ENCODE measurements at places on chromosomes 1 and 21.
A peak's percentile ranks its signal among the peaks of the same experiment; 100 is the strongest.

GRCh38 chr1:101365878-101366277 lies 129.1 kb downstream of the S1PR1 start:
- no peak for DNase-seq

DNA sequence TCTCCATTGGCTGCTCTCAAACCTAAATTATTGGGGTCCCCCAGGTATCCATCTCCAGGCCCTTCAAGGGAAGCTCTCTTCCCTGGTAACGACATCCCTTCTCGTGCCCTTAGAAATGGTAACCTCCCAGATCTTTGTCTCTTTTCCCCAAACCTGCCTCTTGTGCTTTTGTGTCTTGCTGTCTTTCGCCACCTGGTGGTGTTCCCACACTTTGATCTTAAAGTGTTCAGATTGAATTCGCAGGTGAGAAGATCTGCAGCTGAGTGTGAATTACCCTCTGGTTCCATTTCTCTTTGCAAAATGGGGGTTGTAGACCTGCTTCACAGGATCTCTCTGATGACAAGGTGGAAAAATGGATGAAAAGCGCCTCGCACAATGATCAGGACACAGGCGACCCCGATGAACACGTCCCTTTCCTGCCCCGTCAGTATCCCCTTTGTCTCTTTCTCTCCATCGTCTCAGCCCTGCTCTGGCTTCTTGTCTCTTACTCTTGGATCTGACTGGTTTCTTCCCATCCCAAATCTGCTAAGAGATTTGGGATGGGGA lies 53.1 kb downstream of the DOP1B start:
- peak; percentile 40 for DNase-seq

DNA sequence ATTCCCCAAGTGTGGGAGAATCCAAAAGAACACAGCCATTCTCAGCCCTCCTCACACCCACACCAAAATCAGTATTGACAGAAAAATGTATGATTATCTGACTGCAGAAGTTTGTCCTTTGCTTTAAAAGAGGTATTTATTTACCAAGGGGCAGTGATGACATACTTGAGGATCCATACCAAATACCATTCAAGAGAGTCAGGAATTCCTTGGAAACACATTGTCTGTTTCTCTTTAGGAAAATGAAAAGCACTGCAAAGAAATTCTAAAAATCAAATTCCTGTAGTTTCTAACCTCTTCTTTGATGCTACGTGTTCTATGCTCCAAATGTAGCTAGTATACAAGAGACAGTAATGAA lies 509.6 kb upstream of the CXADR start:
- no peak for DNase-seq

- no peak for DNase-seq
These were observed 107.7 kb downstream of the KIAA0319L start for GRCh38 chr1:35449334-35450008.

DNA sequence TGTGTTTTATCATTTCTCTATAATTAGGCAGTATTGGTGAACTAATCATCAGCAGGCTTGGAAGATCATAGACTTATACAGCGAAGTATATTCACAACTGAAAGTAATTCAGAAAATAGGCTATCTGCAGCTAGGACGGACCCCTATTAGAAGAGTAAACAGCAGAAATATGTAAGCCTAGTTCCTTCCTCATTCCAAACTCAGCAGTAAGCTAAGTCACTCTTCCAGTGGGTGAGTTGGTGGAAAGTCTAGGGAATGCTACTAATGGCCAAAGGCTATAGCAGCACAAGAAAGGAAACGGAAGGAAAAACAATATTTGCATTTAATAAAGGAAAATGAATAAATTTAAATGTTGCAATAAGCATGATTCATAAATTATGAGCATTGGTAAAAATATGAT lies 918.1 kb upstream of the TMPRSS15 start:
- no peak for DNase-seq

GRCh38 chr1:70941563-70941962 lies 106.1 kb downstream of the PTGER3 start:
- no peak for DNase-seq

DNA sequence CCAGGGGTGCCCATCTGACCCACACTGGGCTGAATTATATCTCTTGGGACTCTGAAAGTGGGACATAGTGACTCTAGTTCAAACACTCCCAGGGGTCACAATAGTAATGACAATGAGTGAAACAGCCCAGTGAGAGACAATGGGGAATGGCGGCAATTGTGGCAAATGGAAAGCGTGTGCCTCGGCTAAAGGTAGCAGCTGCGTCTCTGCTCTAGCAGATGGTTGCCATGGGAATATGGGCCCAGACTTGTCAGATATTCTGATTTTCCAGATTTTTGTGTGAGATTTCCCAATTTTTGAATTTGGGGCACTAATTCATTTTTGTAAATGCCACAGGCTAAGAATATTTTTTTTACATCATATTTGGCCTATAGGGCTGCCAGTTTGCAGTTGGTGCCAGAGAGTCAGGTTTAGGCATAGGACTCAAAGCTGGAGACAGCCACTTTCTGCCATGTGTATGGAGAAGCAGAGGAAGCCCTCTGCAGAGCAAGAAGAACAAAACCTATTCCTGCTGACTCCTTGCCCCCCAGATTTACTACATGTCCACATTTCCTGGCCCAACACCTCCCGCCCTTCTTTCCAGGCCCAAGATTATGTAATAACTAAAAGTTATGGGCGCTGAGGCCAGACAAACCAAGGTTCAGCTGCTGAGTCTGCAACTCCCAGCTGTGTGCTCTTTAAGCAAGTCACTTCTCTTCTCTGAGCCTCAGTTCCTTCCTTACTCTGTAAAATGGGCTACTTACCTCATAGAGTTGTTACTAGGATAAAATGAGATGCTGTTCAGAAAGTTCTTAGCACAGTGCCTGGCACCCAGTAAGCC lies 21.6 kb upstream of the PTP4A2 start:
- no peak for DNase-seq
